ENCODE measurements at places on chromosomes 12 and 14.

DNA sequence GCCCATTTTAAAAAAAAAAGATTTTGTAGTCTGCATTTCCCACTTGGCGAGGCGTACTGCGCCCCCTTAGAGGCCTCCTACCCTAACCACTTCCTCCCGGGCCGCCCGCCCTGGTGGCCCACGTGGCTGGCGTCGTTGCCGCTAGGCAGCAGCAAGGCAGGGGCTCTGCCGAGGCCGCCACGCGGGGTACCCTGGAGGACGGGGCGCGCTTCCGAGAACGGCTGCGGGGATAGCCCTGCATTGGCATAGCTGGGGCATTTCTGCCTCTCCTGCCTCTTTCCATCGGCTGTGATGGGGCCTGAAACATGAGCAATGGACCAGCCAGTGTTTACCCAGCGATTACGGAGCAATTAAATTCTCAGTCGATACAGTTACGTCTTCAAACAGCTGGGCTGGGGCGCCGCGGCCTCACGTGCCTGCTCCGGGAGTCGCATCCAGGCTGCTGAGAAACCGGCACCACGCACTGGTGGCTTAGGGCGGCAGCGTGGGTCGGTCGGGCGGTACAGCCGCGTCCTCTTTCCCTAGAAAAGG lies 38.0 kb downstream of the IQSEC3 start:
- no peak for DNase-seq

DNA sequence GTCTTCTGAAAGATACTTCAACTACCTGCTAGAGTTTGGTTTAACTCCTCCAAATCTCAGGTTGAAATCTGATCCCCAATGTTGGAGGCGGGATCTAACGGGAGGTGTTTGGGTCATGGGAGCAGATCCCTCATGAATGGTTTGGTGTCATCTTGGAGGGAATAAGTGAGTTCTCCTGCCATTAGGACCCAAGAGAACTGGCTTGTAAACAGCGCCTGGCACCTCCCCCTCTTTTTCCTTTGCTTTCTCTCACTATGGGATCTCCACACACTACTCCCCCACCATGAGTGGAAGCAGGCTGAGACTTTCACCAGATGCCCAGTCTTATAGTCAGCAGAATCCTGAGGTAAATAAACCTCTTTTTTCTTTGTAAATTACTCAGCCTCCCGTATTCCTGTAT lies 2.5 kb downstream of the CNIH1 start:
- no peak for DNase-seq

- no peak for DNase-seq
Observed at GRCh38 chr12:72338437-72338836, 66.3 kb downstream of the TRHDE start.

- DNase-seq: no peak
Observed at GRCh38 chr12:44847888-44848702, 28.0 kb downstream of the NELL2 start.

GRCh38 chr12:74732826-74733225 lies 195.2 kb downstream of the ATXN7L3B start:
- no peak for DNase-seq

DNA sequence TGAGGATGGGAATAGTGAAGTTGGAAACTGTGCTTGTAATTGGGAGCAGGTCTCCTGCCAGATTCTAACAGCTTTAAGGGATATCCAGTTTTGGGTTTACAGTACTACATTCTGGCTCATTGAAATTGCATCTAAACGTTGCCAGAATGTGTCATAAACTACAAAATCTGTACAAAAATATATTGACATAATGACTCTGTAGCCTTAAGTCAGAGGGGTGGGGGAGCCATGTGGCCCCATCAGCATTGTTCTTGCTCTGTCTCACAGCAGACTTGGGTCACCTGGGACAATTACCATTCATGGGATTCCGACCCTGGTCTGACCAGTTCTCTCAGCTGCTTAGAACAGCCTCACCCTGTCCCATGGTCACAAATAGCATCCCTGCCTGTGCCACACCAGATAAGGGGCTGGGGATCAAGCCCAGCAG lies 43.3 kb upstream of the MED13L start:
- no peak for DNase-seq

- DNase-seq: no peak
Observed at GRCh38 chr12:30580344-30580743, 115.3 kb downstream of the IPO8 start.

DNA sequence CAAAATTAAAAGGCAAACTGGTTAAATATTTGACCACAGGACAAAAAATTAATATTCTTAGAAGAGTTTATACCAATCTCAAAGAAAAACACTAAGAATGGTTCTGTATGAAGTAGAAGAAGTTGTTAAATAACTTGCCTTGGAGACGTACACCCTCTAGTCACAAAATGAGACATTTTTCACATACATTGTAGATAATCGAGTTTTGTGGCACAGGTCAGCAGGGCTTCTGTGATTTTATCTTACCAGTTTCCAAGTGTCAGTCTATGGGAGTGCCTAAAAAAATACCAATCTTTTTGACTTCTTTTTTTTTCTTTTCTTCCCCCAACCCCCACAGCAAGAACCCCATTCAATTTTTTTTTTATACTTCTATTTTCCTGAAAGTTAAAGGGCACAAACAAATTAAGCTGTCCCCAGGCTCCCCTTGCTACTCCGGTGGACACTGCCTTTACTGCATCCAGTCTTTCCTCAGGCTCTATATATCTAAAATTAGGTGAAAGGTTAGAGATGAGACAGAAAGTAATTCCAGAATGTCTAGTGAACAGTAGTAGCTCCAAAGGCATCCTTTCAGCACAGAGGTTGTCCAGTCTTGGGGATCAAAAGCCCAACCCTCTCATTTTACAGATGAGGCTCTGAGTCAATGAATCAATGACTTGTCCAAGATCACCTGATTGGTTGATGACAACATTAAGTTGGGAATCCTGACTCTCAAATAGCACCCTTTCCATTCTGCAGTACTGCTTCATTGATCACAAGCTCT lies 6.2 kb downstream of the LIMA1 start:
- no peak for DNase-seq

DNA sequence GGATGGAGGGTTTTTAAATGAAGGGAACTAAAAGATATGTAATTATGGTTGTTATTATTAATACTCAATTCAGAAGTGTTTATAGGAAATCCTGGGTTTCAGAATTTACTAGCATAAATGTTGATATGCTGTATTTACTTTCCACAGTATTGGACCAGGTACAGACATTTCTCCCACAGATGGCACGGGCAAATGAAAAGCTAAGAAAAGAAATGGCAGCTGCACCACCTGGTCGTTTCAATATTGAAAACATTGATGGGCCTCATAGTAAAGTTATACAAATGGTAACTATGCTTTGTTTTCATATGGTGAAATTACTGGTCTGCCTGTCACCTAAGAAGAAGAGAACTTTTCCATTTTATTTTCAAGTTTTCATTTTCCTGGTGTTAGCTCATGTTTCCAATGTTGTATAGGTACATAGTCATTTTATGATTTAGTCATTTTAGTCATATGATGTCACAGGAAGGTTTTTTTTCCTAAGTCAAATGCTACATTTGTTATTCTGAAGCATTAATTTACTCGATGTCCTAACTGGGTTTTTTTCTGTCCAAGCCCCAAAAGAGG lies 5.5 kb downstream of the NOPCHAP1 start:
- no peak for DNase-seq

DNA sequence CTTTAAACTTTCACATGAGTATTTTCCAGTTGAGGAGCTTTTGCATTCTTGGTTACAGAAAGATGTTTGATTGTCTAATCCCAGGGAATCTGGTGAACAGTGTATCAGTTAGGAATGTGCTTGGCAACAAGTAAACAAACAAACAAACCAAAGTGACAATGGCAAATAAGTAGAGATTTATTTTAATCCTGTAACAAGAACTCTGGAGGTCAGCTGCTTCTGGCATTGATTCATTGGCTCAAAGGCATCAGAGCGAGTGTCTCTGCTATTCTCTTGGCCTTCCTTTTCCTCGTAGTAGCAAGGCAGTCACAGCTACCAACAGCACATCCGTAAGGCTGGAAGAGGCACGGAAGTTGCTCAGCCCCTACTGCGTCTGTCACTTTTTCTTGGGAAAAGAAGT lies 37.2 kb downstream of the CRADD start:
- no peak for DNase-seq

DNA sequence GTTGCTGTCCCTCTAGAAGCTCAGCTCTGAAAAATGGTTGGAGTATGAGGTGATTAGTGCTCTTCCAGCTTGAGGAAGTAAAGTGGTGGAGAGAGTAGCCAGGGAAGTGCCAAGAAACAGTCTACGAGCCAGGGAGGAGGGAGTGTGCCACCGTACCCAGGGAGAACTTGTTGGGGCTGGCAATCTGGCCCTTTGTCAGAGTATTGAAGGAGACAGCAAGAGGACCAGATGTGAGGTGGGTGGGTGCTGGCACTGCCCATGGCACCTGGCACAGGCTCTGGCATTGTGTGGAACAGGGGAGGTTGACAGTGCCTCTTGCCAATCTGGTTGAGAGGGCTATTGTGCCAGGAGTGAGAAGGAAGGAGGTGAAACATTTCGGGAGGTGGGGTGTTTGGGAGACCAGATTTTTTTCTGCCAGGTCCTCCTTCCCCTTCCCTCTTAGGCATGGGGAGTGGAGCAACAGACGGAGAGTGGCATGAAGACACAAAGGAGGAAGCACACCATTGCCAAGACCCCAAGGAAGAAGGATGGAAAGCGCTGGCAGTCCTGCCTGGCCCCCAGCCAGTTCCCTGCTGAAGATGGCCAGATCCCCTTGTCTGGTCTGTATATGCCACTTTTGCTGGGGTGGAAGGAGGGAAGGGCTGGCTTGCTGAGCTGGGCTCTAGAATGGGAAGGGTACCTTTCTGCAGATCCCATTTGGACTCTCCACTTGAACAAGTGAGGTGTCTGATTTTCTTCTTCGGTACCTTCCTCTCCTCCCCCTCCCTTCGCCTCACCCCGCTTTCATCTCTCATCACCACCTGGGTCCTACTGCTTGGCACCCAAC lies 37.5 kb downstream of the ZFHX2 start:
- no peak for DNase-seq
